ENCODE measurements at places on chromosomes 16 and 17.

DNA sequence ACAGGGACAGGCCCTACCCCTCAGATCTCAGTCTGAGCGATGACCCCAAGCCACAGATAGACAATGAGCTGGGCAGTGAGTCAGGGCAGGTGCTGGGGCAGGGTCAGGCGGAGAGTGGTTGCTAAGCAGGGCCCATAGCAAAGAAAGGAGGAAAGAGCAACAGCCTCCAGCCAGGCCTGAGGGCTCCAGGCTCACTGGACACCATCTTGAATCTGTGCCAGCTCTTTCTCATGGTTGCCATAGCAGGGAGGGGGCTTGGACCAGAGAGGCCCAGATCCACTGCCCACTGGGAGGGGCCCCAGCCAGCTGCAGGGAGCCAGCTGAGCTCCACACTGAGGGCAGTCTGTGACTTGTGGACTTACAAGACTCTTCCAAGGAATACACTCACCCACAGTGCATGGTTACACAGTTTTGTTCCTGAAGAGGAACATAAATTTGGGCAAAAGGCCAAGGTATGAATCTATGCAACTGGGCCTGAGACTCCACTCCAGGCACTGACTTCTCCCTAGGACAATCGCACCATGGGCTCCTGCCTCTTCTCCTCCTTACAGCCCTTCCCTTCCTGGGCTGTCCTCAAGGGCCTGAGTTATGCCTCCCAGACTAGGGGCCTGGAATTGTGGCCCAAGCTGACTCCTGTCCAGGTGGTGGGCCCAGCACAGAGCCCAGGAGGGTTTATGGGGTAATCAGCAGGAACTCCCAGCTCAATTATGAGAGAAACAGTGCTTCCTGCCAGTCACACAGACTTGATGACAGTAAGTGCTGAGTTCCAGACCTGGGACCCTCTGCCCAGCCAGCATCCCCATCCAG lies 59.9 kb downstream of the BEAN1 start:
- no peak for DNase-seq

- no peak for DNase-seq
Observed at GRCh38 chr17:75875182-75875939, 3.0 kb downstream of the TRIM47 start.

DNA sequence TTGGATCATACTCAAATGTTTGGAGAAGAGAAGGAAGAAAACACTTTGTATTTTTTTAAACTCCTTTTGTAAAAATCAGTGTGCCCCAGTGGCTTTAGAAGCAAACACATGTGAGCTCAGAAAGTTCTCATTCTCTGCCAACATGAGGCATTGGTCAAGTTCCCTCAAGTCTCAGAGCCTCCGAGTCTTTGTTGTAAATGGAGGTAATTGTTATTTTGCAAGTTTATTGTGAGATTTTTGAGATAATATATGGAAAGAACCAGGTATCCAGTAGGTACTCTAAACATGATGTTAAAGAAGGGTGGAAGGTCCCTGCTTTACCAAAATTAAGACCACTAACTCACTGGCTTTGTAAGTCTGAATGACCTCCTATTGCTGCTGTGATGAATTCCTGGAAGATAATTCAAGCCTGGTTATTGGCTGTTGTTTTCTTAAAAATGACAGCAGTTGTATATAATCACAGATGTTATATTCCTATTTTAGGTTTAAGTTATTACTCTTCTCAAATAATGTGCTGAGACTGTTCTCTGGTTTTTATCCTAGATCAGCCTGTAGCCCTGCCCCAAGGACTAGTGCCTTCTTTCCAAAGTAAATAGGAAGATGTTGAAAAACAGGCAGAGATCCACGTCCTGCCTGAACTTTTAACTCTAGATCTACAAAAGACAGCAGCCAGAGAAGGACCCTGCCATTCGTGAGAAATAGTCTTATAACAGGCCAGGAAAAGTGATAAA lies 2.4 kb downstream of the HLF start:
- no peak for DNase-seq

DNA sequence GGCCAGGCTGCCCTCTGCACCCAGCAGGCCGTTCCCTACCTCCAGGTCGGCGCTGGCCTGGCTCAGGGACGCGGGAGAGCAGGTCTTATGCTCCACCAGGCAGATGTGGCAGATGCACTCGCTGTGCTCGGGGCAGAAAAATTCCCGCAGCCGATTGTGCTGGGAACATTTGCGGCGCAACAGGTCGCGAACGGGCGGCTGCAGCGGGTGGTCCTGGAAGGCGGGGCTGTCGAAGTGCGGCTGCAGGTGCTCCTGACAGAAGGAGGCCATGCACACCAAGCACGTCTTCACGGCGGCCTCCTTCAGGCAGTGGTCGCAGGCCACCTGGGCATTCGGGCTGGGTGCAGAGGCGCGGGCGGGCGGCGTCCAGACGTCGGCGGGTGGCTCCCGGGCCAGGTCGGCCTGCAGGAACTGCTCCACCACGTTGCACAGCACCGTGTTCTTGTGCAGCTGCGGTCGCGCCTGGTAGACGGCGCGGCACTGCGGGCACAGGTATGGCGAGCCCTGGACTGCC lies 439 bp downstream of the TRIM25 start:
- DNase-seq, result no peak

GRCh38 chr16:77408607-77409006 lies 26.2 kb downstream of the ADAMTS18 start:
- DNase-seq, result no peak

GRCh38 chr16:75271441-75272096 lies 20.1 kb upstream of the BCAR1 start:
- no peak for DNase-seq

DNA sequence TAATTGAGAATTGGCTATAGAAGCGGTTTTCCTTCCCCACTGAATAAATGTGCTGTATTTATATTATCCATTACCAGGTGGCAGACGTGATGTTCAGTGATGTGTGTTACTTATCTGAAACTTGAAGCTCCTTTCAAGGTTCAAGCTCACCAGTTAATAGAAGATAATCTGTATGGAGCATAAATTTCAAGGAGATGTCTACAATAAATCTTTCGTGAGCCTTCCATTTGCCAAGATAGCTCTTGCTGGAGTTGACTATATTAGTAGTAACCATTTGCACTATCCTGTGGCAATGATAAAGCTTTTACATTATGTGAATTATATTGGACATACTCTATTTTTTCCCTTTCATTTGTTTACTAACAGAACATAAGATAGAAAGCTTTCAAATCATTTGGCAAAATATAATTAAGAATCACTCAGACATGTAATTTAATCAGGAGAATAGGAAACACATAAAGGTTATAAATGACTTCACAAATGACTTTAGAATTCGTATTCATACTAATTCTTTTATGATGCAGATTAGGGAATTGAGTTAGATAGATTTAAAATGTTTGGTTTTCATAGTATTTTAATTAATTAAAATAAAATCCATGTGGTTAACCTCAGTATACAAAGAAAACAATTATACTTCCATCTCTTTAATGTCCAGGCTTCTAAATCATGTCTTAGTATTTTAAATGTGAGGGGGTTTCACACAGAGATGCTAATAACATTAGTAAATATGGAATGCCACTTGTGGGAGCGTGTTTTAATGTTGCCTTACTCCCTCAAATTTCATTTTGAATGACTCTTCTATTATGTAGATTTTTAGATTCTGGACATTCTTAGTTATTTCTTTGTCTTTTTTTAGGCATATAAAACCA lies 664.4 kb upstream of the CDH8 start:
- no peak for DNase-seq

DNA sequence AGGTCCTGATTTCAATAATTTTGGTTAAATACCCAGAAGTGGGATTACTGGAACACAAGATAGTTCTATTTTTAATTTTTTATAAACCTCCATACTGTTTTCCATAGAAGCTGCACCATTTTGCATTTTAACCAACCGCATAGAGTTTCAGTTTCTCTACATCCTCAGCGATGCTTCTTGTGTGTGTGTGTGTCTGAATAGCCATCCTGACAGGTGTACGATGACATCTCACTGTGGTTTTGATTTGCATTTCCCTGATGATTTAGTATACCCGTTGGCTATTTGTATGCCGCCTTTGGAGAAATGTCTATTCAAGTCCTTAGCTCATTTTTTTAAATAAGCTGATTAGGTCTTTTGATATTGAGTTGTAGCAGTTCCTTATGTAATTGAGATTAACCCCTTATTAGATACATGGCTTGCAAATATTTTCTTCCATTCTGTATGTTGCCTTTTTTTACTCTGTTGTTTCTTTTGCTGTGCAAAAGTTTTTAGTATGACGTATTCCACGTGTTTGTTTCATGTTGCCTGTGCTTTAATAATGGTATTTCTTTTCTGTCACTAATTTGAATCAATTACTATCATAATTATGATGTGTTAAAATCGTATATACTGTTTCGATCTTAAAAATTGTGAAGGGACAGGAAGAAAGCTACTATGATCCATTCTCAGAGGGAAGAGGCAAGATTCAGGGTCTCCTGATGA lies 227.2 kb upstream of the MON1B start:
- DNase-seq, result no peak

DNA sequence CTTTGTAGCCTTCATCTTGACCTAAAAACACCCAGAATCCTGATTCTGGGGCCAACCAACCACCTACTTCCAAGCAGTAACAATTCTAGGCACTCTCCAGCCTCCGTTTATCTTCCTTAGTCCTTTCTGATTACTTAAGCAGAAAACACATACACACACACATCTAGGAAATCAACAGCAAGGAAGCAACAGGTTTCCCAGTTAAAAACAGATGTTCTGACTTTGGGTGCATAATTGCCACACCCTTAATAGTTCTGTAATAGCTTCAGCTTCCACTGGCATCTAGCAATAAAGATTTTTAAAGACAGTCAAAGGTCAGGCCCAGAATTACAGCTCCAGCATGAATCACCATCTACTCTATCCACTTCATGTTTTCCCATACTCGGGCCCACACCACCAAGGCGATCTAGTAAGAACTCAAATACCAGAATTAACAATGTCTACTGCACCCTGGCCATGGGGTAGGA lies 2.6 kb downstream of the ARHGAP17 start:
- no peak for DNase-seq

DNA sequence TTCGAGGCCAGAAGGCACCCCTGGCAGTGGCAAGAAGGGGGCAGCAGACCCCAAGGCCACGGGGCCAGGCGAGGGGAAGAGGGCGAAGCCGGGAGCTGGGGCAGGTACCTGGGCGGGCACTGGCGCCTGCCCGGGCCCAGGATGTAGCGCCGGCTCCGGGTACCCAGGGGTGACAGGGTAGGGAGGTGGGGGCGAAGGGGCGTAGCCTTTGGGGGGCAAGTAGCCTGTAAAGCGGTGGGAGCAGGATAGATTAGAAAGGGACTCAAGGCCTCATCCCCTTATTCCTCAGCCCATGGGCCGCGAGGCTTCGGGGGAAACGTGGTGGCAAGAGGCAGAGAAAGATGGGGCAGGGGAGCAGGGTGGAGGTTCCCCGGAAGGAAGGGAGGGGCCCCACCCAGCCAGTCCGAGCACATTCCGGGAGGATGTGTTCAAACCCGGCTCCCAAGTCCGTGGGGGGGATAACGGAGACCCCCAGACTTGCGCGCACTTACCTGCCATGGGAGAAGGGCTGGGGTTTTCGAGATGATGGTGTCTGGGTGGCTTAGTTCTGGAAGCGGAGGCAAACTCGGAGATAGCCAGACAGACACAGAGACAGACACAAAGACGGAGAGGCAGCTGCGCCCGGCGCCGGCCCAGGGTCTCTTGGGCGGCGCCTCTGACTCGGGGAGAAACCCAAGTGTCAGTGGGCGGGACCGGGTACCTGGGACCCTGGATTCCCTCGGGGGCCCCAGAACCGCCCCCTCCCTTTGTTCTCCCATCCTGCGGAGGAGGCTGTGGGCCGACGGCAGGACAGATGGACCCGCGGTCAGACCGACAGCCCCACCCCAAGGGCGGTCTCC lies 493 bp downstream of the PLSCR3 start:
- peak; percentile 66 for DNase-seq

- DNase-seq, result peak; percentile 18
Observed at GRCh38 chr17:73142872-73143381, 21.9 kb upstream of the SSTR2 start.

GRCh38 chr16:84746231-84746630 lies 46.4 kb downstream of the USP10 start:
- no peak for DNase-seq

DNA sequence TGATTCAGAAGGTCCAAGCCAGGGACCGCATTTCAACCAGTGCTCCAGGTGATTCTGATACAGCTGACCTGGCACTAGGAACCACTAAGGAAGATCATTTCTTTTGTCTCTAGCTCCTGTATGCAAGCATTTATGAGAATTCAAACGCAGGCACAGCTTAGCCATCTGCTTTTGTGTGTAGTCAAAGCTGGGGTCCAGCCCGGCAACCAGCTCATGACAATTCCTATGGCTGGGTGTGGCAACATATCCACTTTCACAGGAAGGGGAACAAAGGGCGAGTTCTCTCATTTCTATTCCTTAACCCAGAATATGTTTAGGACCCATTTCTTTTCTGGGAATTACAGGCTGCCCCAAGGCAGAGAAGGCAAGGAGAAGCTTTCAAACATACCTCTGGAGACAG lies 27.3 kb upstream of the COG7 start:
- no peak for DNase-seq

DNA sequence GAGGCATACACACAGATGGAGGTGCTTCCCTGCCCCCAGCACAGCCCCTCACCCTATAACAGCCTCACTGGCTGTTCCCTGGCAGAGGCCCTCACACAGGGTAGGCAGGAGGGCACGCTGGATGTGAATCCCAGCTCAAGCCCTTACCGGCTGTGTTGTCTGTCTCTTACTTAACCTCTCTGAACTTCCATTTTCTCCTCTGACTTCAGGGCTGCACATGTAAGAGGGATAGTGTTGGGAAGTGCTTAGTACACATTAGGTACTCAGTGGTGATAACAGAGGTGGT lies 24.6 kb upstream of the EIF1 start:
- no peak for DNase-seq

Measured in CD4-positive, alpha-beta T cell treated with Interleukin-4 for 4 hours (primary cell).